ENCODE measurements at places on chromosomes 5 and 9.

DNA sequence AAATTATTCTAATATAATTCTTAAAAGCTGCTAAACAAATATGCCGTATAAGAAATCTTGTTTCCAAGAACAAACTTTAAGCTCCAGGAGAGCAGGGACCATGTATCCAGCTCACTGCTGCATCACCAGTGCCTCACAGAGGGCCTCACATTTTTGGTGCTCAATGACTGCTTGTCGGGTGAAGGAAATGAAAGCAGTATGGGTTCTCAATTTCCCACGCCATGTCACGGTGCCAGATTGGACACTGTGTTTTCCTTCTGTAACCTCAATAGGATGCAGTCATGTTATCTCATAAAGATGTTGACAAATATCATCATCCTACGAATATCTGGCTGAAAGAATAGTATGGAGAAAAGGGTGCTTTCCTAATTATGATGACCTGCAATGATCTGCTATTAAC, 64.7 kb downstream of the POU5F2 start:
- DNase-seq, result no peak

DNA sequence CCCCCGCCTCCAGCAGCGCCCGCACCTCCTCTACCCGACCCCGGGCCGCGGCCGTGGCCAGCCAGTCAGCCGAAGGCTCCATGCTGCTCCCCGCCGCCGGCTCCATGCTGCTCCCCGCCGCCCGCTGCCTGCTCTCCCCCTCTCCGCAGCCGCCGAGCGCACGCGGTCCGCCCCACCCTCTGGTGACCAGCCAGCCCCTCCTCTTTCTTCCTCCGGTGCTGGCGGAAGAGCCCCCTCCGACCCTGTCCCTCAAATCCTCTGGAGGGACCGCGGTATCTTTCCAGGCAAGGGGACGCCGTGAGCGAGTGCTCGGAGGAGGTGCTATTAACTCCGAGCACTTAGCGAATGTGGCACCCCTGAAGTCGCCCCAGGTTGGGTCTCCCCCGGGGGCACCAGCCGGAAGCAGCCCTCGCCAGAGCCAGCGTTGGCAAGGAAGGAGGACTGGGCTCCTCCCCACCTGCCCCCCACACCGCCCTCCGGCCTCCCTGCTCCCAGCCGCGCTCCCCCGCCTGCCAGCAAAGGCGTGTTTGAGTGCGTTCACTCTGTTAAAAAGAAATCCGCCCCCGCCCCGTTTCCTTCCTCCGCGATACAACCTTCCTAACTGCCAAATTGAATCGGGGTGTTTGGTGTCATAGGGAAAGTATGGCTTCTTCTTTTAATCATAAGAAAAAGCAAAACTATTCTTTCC, 19.3 kb downstream of the CDKN2A start:
- DNase-seq, result no peak

DNA sequence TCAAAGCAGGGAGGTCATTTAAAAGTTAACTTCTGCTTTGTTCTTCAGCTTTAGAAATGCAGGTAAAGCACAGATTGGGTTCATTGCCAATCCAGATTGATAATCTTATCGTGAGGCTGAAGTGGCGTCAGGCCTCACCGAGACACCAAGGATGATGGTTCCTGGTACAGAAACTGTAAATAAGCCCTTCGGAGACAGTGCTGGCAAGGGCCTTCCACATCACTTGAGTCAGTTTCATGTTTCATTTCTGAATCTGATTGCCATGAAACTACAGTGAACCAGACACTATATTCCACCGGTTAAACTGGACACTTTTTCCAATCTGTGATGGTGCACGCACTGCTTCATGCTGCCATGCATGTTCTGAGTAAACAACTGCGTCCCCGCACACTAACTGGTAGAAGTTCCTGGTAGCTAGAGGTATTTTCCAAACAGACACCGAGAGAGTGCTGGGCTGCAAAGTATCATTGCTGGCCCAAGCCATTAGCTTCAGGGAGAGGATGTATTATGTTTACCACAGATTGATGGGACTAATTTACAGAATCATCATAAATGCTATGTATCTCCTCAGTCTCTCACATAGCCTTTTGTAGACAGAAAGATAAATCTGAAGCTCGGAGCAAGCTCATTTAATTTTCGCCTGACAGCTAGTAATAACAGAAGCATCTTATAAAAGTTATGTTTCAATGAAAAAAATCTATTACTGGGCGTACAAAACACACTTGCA, 336.1 kb downstream of the GLIS3 start:
- no peak for DNase-seq

- no peak for DNase-seq
These were observed 323.8 kb downstream of the TMEM167A start for GRCh38 chr5:82753374-82753773.

GRCh38 chr5:120516805-120517204, 52.7 kb downstream of the PRR16 start:
- DNase-seq, result no peak

GRCh38 chr9:10612641-10613398, at the start of gene PTPRD:
Gene PTPRD, minus strand, starts transcription at chr9:10613002.
- DNase-seq, result no peak

- DNase-seq, result no peak
These were observed 389.0 kb upstream of the GRIA1 start for GRCh38 chr5:153101235-153102180.

- DNase-seq, result no peak
These were observed 480.6 kb downstream of the NR2F1-AS1 start for GRCh38 chr5:93100428-93100827.

- DNase-seq, result no peak
These were observed 11.3 kb upstream of the UBTD2 start for GRCh38 chr5:172294831-172295230.

- DNase-seq, result no peak
These were observed 41.0 kb downstream of the B4GALT1 start for GRCh38 chr9:33125871-33126823.

- DNase-seq, result no peak
These were observed 476.6 kb upstream of the WWC1 start for GRCh38 chr5:167814828-167815227.

DNA sequence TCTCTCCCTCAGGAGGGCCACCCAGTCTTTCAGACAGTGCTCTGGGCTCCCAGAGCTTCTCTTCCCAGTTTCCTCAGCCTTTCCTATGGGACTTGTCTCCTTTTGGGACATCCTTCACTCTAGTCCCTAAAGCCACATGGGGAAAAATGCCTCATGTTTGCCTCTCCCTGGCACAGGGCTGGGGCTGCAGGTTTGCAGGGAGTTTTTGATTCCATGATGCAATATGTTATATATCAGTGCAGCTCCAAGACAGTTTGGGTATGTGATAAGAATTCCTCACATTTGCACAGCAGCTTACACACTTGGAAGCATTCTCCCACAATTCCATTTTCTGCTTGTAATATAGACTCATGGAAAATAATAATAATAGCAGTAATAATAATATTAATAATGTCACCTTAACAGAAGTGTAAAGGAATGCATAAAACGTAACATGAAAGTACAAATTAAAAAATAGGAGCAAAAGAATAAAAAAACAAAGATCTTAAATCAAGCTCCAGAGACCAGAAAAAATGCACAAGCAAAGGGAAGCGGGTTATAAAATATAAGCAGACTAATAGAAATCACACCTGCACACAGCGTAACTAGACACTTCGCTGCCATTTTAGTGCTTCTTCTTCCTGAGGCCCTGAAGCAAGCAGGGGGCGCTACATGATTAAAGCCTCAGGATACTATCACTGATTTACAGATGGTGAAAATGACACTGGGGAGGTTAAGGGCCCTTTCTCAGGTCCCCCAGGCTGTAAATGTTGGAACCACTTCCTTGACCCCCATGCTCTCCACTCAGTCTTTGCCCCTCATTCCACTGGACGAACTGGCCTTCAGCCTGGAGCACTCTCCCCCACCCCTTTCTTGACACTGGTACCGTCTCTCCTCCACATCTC, 70.0 kb upstream of the IL17B start:
- no peak for DNase-seq

GRCh38 chr9:95086564-95086955, 230.9 kb downstream of the FANCC start:
- no peak for DNase-seq

DNA sequence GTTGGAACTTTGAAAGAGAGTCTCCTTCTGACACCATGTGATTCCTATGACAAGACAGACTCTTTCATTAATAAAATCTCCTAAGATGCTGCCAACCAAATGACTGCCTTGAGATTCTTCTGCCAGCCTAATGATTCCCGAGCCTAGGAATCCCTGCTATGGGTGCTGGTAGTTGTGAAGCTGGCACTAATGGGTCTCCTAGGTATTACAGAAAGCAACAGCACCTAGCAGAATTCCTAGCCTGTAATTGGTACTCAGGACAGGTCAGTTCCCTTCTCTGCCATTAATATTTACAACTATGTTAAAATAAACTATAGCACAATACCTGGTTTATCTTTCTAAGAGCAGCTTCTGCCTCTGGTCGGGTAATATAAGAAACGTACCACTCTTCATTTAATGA, 19.3 kb downstream of the C5orf58 start:
- no peak for DNase-seq

- DNase-seq, result no peak
These were observed 10.3 kb upstream of the NME5 start for GRCh38 chr5:138149530-138149929.

GRCh38 chr5:95543017-95543705, 11.6 kb downstream of the SKIC3 start:
- no peak for DNase-seq

GRCh38 chr9:116157436-116158138, 4.0 kb downstream of the PAPPA start:
- no peak for DNase-seq

DNA sequence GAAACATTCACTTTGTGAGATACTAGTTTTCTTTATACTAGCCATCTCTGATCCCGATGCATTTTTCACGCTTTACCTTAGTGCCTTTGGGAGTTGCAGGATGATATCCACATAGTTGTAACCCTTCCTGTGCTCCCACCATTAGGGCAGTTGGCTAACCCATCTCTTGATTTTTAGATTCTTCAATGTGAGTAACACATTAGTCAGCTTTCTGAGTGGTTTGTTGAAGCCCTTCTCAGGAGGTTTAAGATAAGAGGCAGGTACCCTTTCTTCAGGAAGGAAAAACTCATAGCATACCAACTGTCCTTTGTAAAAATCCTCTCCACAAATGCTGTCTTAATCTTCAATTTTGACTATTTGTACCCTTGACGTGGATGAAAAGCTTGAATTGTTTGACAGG, 392.3 kb downstream of the DMAC1 start:
- DNase-seq, result no peak

DNA sequence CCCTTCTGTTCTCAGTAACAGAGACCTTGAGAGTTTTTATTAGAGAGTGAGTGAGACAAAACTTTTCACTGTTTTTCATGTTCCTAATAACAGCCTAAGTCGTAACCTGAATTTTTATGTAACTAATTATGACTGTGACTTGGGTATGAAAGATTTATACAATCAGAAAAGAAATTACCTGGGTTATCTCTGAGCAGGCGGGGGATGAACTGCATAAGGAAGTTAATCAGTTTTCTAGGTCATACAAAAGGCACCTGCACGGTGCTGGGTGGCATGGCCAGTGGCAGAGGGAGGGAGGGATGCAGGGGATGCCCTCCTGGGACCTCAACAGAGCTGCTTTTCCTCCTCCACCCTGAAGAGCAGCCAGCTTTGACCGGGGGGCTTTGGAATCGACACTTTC, 219.8 kb downstream of the HSPA4 start:
- DNase-seq, result no peak

DNA sequence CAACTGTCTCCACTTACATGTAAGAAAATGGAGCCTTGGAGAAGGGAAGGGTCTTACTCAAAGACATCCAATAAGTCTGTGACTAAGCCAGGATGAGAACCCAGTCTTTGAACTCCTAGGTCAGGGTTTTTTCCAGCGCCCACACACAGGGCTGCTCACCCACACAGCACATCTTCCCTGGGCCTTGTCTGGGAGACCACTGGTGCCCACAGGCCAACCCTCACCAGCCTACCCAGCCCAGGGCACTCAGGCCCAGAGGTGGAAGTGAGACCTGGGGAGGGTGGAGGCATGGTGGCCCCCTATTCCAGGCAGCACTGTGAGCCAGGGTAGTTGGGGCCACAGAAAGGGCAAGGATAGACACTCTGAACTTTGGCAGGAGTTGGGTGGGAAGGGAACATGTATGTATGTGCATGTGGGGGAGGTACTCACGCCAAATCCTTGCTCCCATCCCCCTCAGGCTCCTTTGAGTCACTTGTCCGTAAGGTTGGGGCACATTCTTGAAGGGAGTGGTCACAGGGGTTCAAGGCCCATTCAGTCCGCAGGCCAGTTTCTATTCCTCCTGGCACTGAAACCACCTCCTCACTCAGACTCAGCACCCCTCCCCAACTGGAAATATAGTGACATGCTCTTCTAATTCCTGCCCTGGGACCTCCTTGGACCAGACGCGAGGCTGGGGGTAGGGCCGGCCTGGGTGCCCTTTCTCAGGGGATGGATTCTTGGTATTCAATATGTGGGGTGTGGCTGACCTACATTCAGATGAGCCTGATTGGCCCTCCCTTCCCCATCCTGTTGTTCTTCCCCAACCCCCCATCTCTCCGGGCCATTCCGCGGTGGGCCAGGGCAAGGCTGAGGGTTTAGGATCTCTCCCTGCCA, 2.9 kb upstream of the SLC4A9 start:
- no peak for DNase-seq

DNA sequence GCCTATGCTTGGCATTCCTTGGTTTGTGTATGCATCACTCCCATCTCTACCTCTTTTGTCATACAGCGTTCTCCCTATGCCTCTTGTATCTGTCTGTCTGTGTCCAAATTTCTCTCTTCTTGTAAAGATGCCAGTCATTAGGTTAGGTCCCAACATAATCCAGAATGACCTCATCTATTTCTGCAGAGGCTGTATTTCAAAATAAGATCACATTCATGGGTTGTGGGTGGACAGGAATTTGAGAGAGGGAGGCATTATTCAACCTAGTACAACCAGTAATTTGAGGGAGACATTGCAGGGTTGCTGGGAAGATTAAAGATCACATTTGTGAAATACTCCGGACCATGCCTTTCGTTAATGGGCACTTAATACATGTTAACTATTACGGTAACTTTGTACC, 155.0 kb downstream of the MAN2A1 start:
- no peak for DNase-seq

DNA sequence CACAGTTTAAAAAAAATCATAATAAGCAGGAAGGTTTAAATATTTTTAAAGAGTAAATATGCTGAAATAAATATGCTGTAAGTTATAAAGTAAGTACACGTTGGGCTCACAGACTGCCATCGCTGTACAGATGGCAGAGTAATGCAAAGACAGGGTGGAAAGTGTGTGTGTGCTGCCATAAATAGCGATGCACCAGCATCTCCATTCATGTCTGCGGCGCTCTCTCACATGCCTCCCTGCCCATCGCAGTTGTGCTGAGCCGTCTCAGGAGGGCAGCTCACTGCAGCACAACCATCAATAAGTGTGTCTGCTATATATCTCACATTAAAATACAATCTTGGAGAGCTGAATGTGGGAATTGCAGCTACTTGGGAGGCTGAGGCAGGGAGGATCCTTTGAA, 14.3 kb downstream of the MOCS2 start:
- DNase-seq, result no peak

DNA sequence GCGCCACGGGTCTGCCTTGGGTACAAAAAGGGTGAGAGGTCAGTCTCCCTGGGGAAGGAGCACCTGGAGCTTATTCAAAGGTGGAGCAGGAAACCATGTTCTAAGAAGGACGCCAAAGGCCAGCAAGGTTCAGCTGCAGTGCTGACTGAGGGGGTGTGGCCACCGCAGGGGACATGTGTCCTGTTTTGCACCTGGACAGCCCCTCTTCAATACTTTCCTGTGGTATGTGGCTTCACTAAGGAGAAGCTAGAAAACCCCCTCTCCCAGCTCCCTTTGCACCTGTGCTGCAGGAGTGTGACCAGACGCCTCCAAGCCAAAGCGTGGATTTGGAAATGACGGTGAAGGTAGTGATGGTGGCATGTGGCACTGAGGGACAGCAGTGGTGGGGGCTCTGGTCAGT, 23.6 kb downstream of the TRIM14 start:
- no peak for DNase-seq
